H9 (cell line): ENCODE measurements at places on chromosomes 7 and 10. TPM values are rescaled to one million over a fixed set of nuclear protein-coding genes. Genes with fewer than 3 reads are reported as not detected.

The PDE6C gene
- not detected in 2 replicates for total RNA-seq

DNA sequence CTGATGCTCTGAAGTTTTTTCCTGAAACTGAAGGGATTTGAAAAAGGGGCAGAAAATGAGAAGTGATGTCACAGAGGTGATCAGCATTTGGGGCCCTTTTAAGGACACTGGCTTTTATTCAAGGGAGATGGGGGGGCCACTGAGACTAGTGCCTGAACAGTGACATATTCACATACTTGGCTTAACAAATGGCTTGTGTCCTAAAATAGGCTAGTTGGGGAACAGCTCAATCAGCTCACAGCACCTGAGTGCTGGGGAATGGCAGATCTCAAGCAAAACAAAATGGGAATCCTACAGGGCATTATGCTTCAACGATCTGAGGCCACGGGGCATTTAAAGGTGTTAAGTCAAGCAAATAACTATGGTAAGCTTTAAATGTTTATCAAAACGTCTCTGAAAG, 90.1 kb downstream of the UBE2H start:
- H3K27ac ChIP-seq, result no peak overlapping the region
- peaks cover 2% of the 10 kb centered on the region; the same call in 1 of the 2 replicates for H3K36me3 ChIP-seq
- H3K4me3 ChIP-seq, result no peak overlapping the region
- no peaks in the 10 kb centered on the region for H3K27me3 ChIP-seq

DNA sequence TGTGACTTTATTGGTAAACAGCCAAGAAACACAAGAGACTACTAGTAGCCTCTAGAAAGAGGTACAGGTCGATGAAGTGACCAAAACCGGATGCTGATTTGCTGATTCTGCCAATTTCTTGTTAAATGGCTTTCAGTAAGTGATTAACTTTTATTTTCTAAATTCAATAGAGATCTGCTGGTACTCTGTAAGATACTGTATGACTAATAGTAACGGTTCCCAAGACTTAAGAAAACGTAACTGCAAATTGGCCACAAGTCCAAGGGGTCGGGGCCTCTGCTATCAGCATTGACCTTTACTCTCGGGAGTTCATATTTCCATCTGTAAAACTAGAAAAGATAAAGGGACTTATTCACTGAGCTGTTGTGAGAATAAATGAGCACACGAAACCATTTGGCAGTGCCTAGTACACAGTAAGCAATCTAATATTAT, 1.4 kb downstream of the FAM3C start:
- H3K27ac ChIP-seq, result no peak overlapping the region
- H3K4me1 ChIP-seq, result no peaks in the 10 kb centered on the region
- H3K4me3 ChIP-seq, result peak overlapping the region; percentile 66
- no peak for DNase-seq
- peaks cover 12% of the 10 kb centered on the region for H3K36me3 ChIP-seq
- no peaks in the 10 kb centered on the region for H3K27me3 ChIP-seq

DNA sequence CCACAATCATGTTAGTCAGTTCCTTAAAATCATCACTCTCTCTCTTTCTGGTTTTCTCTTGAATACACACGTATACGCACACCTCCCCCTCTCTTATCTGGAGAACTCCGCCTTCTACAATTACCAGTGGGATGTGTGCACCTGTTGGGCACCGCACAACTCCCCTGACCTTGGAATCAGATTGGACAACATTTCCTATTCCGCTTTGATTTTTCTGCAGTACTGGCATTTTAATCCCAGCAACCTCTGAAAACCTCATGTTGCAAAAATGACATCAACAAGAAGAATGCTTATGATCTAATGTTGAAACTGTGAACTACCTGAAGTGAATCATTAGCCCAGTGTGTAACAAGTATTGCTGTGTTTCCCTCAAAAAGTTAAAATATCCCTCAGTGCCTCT, 109.6 kb downstream of the KIAA1217 start:
- H3K27me3 ChIP-seq, result no peaks in the 10 kb centered on the region
- H3K27ac ChIP-seq, result no peak overlapping the region
- peaks cover 4% of the 10 kb centered on the region; the same call in 1 of the 2 replicates for H3K36me3 ChIP-seq
- no peak for DNase-seq
- no peaks in the 10 kb centered on the region for H3K4me1 ChIP-seq

- no peaks in the 10 kb centered on the region for H3K27me3 ChIP-seq
- no peak overlapping the region for H3K27ac ChIP-seq
- H3K4me3 ChIP-seq, result no peak overlapping the region
- no peaks in the 10 kb centered on the region for H3K36me3 ChIP-seq
- H3K4me1 ChIP-seq, result no peaks in the 10 kb centered on the region
- DNase-seq, result no peak
These were observed 53.8 kb upstream of the EGR2 start for GRCh38 chr10:62869958-62870357.

DNA sequence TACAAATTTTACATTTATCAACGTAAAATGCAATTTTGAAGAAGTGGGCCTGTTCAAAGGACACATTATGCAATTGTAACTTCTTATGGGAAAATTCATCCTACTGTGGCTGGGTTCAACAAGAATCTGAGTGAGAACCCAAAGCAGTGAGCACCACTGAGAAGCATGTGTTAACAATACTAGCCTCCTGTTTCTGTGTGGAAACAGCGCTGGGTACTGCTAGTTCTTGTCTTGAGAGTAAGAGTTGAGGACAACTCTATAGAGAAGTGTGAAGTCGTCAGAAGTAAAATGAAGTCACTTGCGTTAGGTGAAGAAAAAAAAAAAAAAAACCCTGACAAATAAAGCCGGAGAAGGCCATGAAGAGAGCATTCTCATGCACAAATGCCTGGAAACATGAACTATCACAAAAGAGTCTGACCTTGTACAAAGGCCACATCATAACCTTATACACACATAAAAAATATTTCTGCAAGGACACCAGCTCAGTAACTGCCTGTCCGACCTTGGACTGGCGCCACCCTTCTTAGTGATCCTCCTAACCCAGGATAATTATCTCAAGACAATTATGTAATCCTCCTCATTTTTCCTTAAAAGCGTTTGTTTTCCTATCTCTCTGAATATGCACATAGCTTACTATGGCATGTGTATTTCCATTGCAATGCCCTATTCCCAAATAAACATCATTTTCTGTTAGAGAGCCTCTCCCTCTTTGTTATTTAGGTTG, 554.9 kb downstream of the HTR7 start:
- H3K4me3 ChIP-seq, result no peak overlapping the region
- no peaks in the 10 kb centered on the region for H3K36me3 ChIP-seq
- H3K4me1 ChIP-seq, result no peaks in the 10 kb centered on the region
- no peak overlapping the region for H3K27ac ChIP-seq
- no peak for DNase-seq

- H3K27me3 ChIP-seq, result no peaks in the 10 kb centered on the region
- no peak overlapping the region for H3K27ac ChIP-seq
These were observed 2.3 kb downstream of the CCDC136 start for GRCh38 chr7:128794020-128794419.
